ENCODE measurements at places on chromosomes 13 and 19.

GRCh38 chr13:100933841-100934240 lies 259.2 kb upstream of the TMTC4 start:
- no peak for DNase-seq

DNA sequence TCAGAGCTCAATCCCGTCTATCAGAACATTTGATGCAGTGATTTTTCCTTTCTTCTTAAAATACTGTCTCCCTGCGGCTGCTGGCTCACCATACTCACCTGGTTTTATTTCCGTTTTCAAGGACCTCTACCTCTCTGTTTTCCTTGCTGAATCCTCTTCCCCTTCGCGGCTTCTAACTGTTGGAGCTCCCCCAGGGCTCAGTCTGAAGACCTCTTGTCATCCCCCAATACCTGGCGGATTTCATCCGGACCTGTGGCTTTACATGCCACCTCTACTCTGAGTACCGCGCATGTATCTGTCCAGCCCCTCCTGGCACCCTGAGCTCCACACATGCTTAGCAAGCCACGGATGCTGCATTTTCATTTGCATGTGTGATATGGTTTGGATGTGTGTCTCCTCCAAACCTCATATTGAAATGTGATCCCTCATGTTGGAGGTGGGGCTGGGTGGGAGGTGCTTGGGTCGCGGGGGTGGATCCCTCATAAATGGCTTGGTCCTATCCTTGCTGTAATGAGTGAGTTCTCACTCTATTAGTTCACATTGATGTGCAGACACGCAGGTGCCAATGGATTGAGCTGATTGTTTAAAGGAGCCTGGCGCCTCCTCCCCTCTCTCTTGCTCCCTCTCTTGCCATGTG lies 106.2 kb upstream of the LSM14A start:
- DNase-seq: no peak

GRCh38 chr13:75738841-75739240 lies 102.7 kb downstream of the LMO7 start:
- DNase-seq: no peak

DNA sequence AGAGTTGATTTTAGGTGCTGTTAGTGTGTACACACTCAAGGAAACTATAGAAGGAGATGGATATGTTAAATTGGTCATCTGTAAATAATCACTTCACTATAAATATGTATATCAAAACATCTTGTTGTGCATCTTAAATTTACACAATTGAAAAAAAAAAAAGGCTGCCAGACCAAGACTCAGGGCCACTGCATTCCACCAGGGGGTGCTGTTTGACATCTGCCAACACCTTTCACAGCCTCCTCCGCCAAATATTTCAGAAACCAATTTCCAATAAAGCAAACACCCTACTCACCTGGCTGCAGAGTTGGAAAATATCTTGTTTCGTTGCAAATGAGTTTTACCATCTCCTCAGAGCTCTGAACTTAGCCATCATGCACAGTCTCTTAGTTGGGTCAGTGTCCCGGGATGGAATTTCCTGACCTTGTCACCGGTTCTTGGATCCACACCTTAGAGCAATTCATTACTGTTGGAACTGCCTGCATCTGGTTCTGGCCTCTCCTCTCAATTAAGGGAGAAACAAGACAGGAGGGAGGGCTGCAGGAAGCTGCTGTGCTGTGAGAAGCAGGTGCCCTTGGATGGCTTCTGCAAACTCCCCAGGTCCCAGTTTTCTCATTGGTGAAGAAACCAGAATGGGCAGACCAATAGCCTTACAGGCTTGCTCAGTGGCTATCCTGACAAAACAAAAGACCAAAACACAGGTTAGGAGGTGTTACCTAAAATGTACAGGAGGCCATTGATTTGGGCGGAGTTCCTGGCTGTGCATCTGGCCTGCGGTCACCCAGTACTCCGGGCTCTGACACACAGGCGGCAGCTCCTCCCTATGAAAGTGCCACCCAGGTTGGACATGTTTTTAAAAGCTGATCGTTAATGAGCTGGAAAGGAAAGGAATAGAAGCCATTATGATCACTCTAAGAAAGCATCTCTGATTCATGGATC lies 746.6 kb downstream of the UQCRFS1 start:
- DNase-seq: no peak

DNA sequence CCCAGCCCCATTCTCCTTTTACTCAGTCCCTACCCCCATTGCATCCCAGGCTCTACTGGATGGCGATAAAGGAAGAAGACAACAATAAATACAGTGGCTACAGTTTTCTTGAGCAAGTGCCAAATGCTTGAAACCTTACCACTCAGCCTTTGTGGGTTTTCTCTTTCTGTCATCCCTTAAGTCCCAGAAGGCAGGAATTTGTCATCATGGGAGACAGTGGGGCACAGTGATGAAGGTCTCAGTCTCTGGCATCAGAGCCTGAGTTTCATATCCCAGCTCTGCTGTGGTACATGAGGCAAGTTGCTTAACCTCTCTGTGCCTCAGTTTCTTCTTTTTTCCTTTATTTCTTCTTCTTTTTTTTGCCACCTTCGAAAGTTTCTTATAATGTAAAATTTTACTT lies 5.1 kb upstream of the COMP start:
- DNase-seq: no peak

DNA sequence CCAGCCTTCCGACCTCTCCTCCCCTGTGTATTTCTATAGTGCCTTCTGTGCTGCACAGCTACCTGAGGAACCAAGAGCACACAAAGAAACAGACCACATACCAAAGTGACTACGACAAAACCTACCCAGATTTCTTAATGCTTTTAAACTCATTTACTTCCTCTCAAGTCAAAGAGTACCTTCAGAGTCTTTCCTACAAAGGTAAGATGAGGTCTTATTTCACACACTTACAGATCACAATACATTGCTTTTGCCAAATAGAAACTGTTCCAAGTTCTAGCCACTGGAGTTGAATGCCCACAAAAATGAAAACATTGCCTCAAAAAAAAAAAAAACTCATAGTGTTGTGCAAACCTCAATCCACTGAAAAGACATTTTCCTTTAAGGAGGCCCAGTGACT lies 36.4 kb downstream of the TEX26 start:
- no peak for DNase-seq

DNA sequence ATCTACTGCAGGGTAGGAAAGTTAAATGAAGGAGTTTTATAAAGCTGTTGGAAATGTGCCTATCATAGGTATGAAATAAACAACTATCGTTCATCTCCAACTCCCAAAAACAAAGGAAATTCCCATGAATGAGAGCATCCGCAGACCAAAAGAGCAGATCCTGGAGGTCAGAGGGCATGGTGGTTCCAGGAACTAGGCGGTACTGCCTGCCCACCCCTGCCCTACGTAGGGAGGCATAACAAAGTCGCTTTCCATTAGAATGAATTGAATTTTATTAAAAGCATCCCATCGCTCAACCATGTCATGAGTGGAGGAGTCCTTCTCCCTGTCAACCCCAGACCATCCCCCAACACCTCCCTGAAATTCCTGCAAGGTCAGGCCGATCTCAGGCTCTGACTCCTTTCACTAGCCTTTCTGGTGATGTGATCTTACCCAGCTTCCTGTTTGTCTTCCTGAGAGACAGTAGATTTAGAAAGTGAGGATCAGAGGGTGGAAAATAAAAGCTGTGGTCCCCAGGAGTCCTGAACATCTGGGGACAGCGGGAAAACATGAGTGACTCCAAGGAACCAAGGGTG lies at the start of gene CLEC4M:
CLEC4M (plus strand) TSS at position 525 of the 575 bp plus-strand sequence; CDS start at position 549, 24 bp downstream.
- DNase-seq: no peak

DNA sequence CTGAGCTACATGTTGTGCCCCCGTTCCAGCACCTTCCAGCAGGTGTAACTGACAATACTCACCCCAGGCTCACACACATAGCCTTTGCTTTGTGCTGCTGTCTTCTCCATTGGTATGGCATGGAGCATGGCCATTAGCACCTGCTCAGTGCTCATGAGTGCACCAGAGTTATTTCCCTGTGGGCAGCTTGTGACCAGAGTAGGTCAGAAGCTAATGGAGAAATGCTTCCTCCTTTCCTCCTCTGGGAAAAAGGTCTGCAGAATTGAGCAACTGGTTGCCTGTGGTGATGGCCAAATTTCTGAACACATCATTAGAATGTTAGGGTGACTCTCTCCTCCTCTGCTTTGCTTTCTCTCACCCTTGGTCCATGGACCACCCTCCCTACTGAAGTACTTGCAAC lies 344.5 kb upstream of the TMTC4 start:
- DNase-seq: no peak

- DNase-seq: no peak
These were observed 499 bp downstream of the LSM7 start for GRCh38 chr19:2327773-2328400.

- DNase-seq: no peak
These were observed 64.2 kb downstream of the LNX2 start for GRCh38 chr13:27556109-27556508.

- DNase-seq: no peak
These were observed 1.9 kb upstream of the LMTK3 start for GRCh38 chr19:48513289-48514122.

DNA sequence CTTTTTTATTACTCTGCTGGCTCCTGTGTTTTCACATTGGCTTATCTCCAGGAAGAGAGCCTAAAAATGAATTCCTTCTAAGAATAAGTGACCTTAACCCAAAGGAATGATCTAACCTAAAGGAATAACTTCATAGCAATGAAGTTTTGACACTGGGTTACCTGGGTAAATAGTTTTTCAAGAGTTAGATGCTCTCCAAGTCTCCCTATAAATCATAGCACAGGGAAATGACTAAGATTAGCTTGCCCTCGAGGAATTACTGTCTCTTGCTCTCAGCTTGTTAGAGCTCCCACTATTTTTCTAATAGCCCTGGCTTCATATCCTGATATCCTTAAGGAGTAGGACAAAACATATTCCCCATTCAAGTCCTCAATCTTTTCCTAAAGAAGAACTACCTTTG lies 66.3 kb downstream of the SPRY2 start:
- DNase-seq: no peak

- peak; percentile 42 for DNase-seq
These were observed 20.3 kb upstream of the AKT2 start for GRCh38 chr19:40305403-40305802.

DNA sequence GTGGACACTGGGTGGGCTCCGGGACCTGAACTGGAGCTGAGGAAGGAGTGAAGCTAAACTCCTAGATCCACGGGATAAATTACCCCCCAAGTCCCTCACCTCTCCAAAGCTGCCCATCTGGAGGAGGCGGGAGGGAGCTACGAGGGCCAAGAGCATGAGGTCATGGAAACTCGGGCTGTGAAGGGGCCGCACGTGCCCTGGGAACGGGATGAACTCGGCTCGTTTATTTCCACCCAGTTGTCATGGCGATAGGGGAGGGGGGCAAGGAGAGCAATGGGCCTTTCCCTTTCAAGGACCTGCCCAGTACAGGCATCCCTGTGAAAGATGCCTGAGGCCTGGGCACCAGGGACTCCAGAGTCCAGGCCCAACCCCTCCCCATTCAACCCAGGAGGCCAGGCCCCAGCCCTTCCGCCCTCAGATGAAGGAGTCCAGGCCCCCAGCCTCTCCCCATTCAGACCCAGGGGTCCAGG lies 3.8 kb downstream of the PPP1R12C start:
- no peak for DNase-seq

DNA sequence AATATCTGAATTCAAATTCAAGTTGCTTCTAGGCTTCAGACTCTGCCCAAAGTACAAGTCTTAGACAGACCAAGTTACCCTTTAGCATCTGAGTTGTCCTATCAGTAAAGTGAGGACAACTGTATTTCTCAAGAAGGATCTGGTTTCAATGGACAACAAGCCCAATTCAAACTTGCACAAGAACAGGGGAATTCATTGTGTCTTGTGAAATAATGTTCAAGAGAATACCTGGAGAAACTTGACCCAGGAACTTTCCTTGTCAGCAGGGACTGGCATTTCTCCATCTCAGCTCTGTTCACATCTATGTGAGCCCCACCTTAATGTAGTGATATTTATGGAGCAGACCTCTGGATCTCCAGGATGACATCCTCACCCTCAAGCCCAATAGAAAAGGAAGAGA lies 894.9 kb upstream of the SLC10A2 start:
- DNase-seq: no peak

- DNase-seq: no peak
These were observed 9.3 kb upstream of the FRY start for GRCh38 chr13:32022311-32022710.

DNA sequence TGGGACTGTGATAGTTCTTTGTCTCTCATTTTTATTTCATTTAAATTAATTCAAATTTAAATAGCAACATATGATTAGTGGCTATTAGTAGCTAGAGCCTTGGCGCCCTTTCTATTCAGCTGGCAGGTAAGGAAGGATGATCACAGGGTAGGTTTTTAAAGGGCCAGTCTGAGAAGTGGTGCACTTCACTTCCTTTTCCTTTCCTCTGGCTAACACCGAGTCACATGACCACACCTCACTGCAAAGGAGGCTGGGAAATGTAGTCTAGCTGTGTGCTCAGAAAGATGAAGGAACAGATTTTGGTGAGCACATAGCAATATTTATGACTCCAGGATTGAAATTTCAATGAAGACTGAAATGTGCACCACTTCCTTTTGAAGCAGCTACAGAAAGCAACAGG lies 128.7 kb downstream of the TSHZ3 start:
- DNase-seq: no peak

DNA sequence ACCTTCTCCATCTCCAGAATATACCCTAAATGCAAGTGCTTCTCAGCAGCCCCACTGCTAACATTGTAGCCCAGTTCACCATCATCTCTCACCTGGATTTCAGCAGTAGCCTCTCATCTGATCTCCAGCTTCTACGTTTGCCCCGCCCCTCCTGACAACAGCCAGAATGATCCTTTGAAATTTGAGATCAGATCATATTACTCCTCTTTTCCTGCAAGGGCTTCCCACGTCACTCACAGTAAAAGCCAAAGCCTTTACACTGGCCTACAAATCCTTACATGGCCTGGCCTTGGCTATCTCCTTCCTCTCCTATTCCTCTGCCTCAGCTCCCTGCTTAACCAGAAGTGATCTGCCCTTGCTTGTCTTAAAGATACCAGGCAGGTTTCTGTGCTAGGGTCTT lies 94.3 kb upstream of the NBEA start:
- peak; percentile 39 for DNase-seq

DNA sequence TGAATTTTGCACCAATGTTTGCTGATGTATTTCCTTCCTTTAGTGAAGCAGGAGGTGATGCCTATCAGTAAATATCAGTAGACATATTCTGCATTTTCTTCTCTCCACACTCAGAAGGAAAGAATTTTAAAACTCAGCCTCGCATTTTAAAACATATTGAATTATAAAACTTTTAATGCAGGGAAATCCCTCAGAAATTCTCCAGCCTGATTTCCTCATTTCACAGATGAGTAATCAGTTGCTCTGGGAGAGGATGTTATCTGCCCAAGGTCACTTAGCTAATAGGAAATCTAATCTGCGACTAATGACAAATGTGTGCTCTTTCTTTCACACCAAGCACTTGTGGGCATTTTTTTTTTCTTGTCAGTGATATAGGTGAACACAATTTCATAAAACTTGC lies 320.6 kb downstream of the ITGBL1 start:
- DNase-seq: no peak

GRCh38 chr19:35265900-35266519 lies 2.8 kb upstream of the USF2 start:
- DNase-seq: no peak

DNA sequence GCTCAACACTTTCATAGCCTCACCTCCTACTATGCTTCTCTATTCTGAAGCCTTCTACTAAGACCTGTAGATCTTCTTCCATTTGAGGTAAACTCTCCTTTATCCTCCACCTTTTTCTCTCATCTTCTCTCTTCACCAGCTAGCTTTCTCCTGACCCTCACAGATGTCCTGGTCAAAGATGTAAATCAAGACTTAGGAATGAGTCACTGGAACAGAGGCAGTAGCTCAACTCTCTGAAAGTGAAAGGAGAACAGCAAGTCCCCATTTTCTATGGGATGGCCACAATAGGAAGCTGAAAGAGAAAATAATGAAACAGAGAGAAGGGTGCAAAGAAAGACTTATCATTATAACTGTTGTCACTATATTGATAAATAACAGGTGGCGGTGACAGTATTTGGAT lies 86.1 kb upstream of the DOCK9 start:
- DNase-seq: no peak
